ENCODE measurements at places on chromosomes 1 and 21. TPM values are rescaled to one million over a fixed set of nuclear protein-coding genes. Genes with fewer than 3 reads are reported as not detected.

MMP23B gene
- total RNA-seq: 56.0 TPM

SLC25A34 gene
- total RNA-seq: 10.1 TPM

SPATA45 gene
- total RNA-seq: 0.60 TPM

SELL gene
- 5.6 TPM for total RNA-seq

SLC45A1 gene
- total RNA-seq: 5.0 TPM

TUFT1 gene
- total RNA-seq: 16.5 TPM

C1orf115 gene
- total RNA-seq: 28.3 TPM
